ENCODE measurements at places on chromosomes 1 and 21. TPM values are rescaled to one million over a fixed set of nuclear protein-coding genes. Genes with fewer than 3 reads are reported as not detected.

- H3K4me3 ChIP-seq, result no peak overlapping the region
- H3K36me3 ChIP-seq, result no peaks in the 10 kb centered on the region
- no peaks in the 10 kb centered on the region for H3K4me1 ChIP-seq
- peak; percentile 21 for DNase-seq
- no peaks in the 10 kb centered on the region for H3K27me3 ChIP-seq
These were observed 144.3 kb downstream of the DNM3 start for GRCh38 chr1:171985639-171986038.

DNA sequence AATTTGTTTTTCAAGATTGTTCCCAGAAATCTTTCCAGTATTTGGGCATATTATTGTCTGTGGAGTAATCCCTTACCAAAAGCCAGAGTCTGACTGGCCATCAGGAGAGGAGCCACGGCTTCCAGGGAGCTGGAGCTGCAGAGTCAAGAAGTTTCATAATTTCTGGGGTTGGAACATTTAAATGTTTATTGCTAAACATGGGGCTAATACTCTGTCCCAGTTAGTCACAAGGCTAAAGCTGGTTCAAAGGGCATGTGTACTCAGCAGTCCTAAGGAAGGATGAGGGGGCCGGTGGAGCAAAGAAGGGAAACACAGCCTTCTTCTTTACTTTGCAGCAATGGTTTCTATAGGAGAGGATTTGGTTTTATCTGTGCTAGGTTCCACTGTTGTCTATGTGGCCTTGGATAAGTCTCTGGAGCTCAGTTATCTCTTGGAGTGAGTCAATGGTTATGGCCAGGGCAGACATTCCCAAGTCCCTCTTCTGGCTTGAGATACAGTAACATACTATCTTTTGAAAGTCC, 9.5 kb downstream of the DENND2D start:
- peaks cover 49% of the 10 kb centered on the region for H3K4me1 ChIP-seq
- DNase-seq, result peak; percentile 93
- peaks cover 51% of the 10 kb centered on the region for H3K36me3 ChIP-seq

- no peak overlapping the region for H3K4me3 ChIP-seq
- no peak overlapping the region for H3K27ac ChIP-seq
- peak; percentile 16 for DNase-seq
- H3K4me1 ChIP-seq, result no peaks in the 10 kb centered on the region
These were observed 62.3 kb downstream of the GON4L start for GRCh38 chr1:155794605-155795245.

DNA sequence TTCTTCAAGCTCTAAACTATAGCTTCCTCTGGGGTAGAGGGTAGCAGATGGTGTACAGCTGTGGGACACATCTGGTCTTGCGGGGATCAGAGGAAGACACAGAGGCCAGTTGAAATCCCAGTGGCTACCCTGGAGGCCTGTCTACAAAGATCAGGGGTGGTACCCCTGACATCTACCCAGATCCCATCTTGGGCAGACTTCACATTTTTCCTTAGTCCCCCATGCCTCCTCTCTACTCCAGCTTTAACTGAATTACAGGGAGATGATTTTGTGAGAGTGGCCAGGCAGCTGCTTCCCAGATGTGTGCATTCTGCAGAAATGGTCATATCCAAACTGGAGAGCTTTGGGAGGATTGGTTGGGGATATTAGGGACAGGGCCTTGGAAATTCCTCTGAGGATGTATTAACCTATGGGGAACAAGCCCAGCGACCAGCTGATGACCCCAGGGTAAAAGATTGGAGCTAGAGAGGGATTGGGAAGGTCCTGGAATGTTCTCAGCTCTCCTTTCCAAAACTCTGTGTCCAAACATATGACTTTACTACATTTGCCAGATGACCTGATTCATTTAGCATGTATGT, 9.6 kb upstream of the CD34 start:
- H3K36me3 ChIP-seq, result no peaks in the 10 kb centered on the region
- peaks cover 16% of the 10 kb centered on the region for H3K4me1 ChIP-seq
- DNase-seq, result no peak
- H3K27me3 ChIP-seq, result no peaks in the 10 kb centered on the region
- H3K27ac ChIP-seq, result no peak overlapping the region

Gene CLCA4
- polyA plus RNA-seq, result 0.04 TPM

- H3K27ac ChIP-seq, result peak overlapping the region; percentile 16
- peaks cover 25% of the 10 kb centered on the region for H3K36me3 ChIP-seq
- H3K4me1 ChIP-seq, result peaks cover 34% of the 10 kb centered on the region
- no peaks in the 10 kb centered on the region for H3K27me3 ChIP-seq
These were observed 2.7 kb downstream of the NSUN4 start for GRCh38 chr1:46343351-46343695.

Gene CRP
- not detected for polyA plus RNA-seq

Gene FMO3
- 0.19 TPM for polyA plus RNA-seq

Gene C1orf185
- polyA plus RNA-seq, result not detected

GRCh38 chr1:97192872-97193572, 471.4 kb downstream of the PTBP2 start:
- no peaks in the 10 kb centered on the region for H3K4me1 ChIP-seq
- no peak overlapping the region for H3K27ac ChIP-seq
- no peaks in the 10 kb centered on the region for H3K36me3 ChIP-seq

Gene CR2
- 0.27 TPM for polyA plus RNA-seq

DNA sequence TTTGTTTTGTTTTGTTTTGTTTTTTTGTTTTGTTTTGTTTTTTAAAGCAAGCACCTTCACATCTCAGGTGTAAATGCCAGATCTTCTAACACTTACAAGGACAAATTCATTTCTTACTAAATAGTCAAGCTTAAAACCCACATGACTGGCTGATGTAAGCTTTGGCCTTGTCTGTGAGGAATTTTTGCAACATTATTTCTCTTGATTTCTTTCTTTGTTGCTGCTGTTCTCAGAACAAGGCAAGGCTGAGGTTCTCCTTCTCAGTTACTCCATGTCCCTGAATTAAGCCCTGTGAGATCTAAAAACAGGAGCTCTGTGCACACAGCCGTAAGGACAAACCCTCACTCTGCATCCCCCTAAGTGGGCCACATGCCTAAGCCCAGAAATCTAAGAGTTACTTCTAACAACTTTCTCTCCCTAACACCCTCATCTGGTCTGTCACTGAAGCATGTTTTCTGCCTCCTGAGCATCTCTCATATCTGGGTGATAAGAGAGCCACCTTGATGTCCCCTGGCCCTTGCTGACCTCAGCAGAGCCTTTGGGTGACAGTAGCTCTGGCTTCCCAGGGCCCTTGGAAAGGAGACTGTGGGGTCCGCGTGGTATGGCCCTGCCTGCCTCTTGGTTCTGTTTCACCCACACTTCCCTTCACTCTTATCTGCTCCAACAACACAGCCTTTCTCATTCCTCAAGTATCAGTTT, 81.2 kb upstream of the HOOK1 start:
- H3K27me3 ChIP-seq, result no peaks in the 10 kb centered on the region
- H3K4me1 ChIP-seq, result peaks cover 16% of the 10 kb centered on the region
- DNase-seq, result no peak

Gene PARK7
- 228 TPM for polyA plus RNA-seq

DNA sequence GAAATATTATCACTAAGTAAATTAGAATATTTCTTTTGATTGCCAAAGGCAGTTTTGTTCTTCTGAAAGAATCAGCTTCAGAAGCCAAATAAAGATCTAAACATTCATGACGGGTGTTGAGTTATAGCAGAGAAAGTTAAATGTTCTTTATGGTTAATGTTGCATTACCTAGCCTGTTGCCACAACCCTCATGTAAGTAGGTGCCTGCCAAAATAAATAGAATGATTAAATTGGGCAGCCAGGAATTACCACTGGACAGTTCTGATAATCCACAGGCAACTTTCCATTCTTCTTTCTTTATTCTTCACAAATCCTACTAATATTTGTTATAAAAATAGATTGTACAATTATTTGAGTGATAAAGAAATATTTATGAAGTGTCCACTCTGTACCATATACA, 217.9 kb upstream of the NRIP1 start:
- H3K36me3 ChIP-seq, result no peaks in the 10 kb centered on the region
- no peaks in the 10 kb centered on the region for H3K27me3 ChIP-seq
- no peak overlapping the region for H3K27ac ChIP-seq
- DNase-seq, result no peak

GRCh38 chr1:230163205-230163604, 96.2 kb downstream of the GALNT2 start:
- no peak for DNase-seq
- H3K4me3 ChIP-seq, result no peak overlapping the region
- no peaks in the 10 kb centered on the region for H3K36me3 ChIP-seq

GRCh38 chr1:202281316-202282024, 60.3 kb downstream of the UBE2T start:
- H3K4me3 ChIP-seq, result no peak overlapping the region
- DNase-seq, result no peak
- H3K4me1 ChIP-seq, result no peaks in the 10 kb centered on the region
- no peaks in the 10 kb centered on the region for H3K27me3 ChIP-seq
- no peak overlapping the region for H3K27ac ChIP-seq

GRCh38 chr1:87202922-87203655, 125.6 kb upstream of the LMO4 start:
- no peak overlapping the region for H3K4me3 ChIP-seq
- no peak overlapping the region for H3K27ac ChIP-seq
- H3K27me3 ChIP-seq, result no peaks in the 10 kb centered on the region
- DNase-seq, result no peak

Gene TRIM62
- 3.2 TPM for polyA plus RNA-seq

Gene CD1B
- polyA plus RNA-seq, result not detected

DNA sequence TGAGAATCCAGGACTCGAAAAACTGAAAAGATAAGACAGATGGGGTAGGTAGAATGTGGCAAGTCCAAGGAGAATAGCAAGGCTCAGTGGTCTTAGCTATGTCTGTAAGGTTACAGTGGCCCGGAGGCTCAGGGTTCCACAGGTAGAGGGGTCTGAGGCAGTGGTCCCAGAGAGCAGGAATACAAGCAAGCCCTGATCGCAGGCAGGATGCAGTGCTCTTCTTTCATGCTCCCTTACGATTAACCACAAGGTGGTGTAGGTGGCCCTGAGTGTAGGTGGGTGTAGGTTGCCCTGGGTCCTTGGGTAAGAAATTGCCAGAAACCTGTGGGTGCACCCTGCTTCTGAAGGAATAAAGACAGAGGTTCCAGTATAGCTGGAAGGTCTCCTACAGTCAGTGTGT, 99.1 kb upstream of the RAB3GAP2 start:
- peak; percentile 21 for DNase-seq
- H3K4me1 ChIP-seq, result no peaks in the 10 kb centered on the region
- no peak overlapping the region for H3K4me3 ChIP-seq
- H3K27me3 ChIP-seq, result no peaks in the 10 kb centered on the region
- H3K36me3 ChIP-seq, result no peaks in the 10 kb centered on the region

DNA sequence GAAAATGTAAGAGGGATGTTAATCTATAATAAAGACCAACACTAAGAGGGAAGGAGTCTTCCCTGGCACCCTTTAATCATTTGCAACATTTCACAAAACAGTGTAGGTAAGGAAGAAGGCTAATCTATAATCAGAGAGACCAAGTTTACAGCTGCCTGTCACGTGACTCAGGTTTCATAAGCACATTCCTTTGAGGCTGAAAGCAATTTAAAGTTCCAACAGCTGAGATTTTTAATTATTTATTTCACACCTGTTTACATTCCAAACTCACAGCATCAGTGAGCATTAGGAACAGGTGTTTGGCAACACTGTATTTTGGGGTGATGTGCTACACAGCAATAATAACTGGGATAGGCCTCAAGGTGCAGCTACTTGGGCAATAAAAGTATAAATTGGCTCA, 75.7 kb upstream of the PGBD5 start:
- peaks cover 2% of the 10 kb centered on the region for H3K27me3 ChIP-seq
- no peak overlapping the region for H3K27ac ChIP-seq
- peak; percentile 57 for DNase-seq

DNA sequence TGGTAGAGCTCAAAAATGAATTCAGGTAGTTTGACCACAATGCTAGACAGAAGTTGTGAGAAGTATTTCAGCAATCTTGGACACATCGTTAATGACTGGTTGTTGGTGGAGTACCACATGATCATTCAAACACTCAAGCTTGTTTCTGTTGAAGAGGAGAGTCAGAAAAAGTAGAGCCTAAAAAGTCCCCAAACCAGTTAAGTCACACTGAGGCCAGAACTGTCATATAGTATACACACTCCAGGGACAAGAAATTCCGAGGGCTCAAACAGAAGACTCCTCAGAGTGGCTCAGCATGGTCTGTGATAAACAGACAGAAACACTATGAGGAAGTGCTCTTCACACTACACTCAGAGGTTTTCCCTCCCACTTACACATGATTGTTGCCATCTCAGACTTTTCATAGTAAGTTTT, 5.8 kb downstream of the TRIM33 start:
- DNase-seq, result no peak
- H3K27ac ChIP-seq, result no peak overlapping the region
- peaks cover 18% of the 10 kb centered on the region for H3K4me1 ChIP-seq
- H3K4me3 ChIP-seq, result no peak overlapping the region
- H3K36me3 ChIP-seq, result peaks cover 12% of the 10 kb centered on the region

- no peaks in the 10 kb centered on the region for H3K27me3 ChIP-seq
- DNase-seq, result no peak
- H3K4me1 ChIP-seq, result no peaks in the 10 kb centered on the region
- H3K27ac ChIP-seq, result no peak overlapping the region
- no peaks in the 10 kb centered on the region for H3K36me3 ChIP-seq
These were observed 58.0 kb upstream of the PRMT6 start for GRCh38 chr1:106998431-106999002.

- H3K36me3 ChIP-seq, result no peaks in the 10 kb centered on the region
- peaks cover 18% of the 10 kb centered on the region for H3K4me1 ChIP-seq
- no peak for DNase-seq
- peaks cover 6% of the 10 kb centered on the region for H3K27me3 ChIP-seq
- H3K27ac ChIP-seq, result no peak overlapping the region
These were observed 3.9 kb upstream of the SYNC start for GRCh38 chr1:32706491-32706890.

DNA sequence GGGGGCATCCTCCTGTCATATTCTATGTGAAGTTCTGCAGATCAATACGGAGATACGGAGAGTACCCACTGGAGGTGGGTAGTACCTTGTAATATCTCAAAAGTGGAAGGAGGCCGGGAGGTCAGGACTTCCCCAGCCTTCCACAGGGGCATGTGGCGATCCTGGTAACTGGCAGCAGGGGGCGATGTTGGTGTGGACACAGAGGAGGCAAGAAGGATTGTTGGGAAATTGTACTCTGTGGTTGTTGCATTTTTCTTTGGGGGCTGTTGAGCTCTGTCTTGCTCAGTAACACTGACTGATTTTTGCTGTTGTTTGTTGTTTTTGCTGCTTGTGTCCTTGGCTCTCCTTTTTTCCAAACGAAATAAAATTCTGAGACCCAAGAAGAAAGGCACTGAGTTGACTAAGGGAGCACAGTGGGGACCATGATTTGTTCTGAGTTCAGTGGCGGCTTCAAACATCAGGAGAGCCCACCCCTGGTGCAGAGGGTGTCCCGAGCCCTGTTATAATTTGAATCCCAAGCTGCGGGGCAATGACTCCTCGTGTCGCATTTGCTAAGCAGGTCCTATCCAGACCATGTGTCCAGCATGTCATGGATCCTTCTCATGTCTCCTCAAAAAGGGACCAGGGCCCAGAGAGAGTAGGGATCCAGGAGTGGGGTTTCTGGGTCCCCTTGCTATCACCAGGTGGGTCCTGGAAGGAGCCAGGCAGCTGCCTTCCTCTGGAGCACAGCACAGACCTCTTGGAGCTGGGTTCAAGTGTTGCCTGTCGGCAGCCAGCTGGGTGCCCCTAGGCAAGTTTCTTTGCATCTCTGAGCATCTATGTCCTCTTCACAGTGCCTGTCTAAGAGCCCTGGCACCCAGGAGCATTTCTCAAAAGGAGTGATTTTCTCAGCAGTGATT, 22.8 kb downstream of the LHX4 start:
- H3K4me3 ChIP-seq, result no peak overlapping the region
- peak; percentile 35 for DNase-seq
- no peaks in the 10 kb centered on the region for H3K36me3 ChIP-seq
- H3K4me1 ChIP-seq, result no peaks in the 10 kb centered on the region

GRCh38 chr1:68791800-68792199, 294.9 kb upstream of the DEPDC1 start:
- no peak overlapping the region for H3K4me3 ChIP-seq
- H3K4me1 ChIP-seq, result no peaks in the 10 kb centered on the region
- no peaks in the 10 kb centered on the region for H3K36me3 ChIP-seq
- no peak for DNase-seq

Measured in large intestine (tissue), 12 donors.